ENCODE measurements at places on chromosomes 6 and 20.
A peak's percentile ranks its signal among the peaks of the same experiment; 100 is the strongest.

DNA sequence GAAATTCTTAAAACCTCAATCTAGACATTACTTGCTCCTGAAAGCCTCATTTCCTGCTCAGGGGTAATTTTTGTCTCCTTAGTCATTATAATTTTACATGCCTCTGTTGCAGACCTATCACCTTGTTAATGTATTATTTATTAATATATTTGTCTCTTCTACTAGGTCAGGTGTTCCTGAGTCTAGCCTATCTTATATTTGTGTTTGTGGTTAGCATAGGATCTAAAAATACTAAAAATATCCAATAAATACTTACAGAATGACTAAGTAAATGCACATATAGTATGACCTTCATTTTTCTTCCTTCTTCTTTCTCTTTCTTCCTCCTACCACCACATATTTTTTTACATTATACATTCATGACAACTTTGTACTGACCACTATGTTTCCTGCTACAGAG lies 268.9 kb upstream of the HS3ST5 start:
- DNase-seq: no peak

DNA sequence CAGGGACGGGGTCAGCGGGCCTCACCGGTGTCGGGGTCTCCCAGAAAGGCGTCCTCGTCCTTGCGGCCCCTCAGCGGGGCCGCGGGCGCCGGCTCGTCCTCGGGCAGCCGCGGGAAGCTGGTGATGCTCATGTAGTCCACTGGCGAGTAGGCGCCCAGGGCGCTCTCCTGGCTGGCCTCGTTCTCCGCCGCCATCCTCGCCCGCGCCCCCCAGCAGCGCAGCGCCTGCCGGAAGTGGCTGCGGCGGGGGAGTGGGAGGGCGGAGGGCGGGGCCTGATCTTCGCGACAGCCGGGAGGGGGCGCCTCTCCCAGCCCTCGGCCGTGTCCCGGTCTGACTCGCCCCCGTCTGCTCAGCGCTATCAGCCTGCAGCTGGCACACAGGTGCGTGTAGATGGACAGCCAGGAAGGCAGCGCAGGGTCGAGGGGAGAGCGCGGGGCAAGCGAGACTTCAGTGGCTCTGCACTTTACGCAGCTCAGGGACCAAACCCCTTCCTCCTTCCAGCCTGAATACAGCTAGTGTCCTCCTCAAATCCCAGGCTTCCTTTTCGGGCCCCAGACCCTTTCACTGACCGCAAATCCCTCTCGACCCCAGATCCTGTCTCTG lies at the start of gene GGT7:
GGT7 (minus strand) TSS at position 235 of the 603 bp plus-strand sequence; CDS start at position 194, 41 bp downstream.
- DNase-seq: peak; percentile 77

GRCh38 chr6:36912586-36912985 lies 26.8 kb downstream of the C6orf89 start:
- DNase-seq: peak; percentile 42

DNA sequence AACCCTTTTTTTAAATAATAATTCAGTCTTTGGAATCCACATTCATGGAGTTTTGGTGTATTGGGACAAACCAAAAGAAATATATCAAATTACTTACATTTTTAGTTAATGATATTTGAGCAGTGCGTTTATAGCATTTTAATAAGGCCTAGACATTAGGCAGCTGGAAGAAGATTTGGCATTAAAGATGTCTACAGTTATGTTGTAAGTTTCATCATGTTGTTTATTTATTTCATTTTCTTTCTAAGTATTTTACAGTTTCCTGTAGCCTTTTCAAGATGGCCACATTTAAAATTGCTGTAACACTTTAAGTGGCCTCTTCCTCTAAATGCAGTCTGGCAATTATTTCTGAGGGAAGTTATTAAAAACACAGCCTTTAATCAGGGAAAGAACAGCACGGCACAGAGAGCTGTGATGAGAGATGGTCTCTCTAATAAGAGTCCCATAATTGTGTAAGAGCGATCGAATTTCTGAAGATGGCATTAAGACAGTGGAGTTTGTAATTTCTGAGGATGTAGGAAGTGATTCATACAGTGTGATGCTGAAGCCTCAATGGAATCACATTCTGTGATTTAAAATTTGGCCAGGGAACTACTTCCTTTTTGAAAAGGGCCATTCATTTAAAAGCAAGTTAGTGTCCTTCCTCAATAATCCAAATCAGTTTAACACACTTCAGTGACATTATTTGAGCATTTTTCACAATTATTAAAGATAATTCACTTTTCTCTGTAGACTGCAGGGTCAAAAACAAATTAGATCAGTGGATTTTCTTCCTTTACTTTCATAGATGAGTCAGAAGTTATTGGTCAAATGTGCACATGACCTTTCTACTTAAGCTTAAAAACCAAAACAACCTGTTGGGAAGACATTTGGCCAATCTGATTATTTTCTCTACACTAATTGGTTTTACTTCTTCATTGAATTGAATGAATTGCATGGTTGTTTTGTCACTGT lies 52.4 kb upstream of the EDN3 start:
- DNase-seq: no peak

GRCh38 chr20:35702051-35702823 lies 3.0 kb downstream of the ROMO1 start:
- no peak for DNase-seq

DNA sequence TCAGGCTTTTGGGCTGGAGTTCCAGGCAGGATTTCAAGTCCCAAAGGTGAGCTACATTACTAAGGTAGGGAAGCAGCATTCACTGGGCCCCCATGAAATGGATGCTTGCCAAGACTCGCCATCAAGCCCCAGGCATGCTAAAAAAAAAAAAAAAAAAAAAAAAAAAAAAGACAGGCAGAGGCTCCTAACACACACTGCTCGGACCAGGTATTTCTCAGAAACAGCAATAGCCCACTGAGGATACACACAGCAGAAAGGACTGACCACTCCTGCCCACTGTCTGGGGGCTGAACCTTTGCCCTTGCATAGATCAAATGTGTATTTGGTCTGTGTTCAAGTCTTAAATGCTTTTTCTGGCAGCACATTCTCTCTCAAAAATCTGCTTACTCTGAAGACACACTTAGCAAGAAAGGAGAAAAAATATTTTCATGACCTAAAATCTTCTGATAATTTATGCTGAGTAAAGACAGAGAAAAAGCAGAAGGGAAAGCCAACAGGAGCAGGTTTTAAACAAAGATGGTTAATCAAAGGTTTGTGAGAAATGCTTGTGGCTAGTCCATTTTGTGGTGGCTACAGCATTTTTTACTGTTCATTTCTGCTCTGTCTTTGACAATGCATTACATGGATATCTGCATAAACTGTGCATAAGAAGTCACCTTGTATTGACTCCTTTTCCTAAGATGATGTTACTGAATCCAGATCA lies 37.9 kb upstream of the BEND6 start:
- no peak for DNase-seq

DNA sequence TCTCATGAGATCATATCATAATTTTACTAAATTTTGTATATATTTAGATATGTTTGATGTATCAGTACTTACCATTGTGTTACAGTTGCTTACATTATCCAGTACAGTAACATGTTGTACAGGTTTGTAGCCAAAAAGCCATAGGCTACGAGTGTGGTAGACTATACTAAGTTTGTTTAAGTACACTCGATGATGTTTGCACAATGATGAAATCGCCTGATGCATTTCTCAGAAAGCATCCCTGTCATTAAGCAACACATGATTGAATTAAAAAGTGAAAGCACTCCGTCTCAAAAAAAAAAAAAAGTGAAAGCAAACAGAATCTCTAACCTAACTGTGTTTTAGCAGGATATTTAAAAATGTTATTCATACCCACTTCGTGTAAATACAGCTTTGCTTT lies 104.9 kb upstream of the TFAP2D start:
- DNase-seq: no peak

- DNase-seq: no peak
Measured at GRCh38 chr20:16486532-16486931, 86.7 kb downstream of the KIF16B start.

DNA sequence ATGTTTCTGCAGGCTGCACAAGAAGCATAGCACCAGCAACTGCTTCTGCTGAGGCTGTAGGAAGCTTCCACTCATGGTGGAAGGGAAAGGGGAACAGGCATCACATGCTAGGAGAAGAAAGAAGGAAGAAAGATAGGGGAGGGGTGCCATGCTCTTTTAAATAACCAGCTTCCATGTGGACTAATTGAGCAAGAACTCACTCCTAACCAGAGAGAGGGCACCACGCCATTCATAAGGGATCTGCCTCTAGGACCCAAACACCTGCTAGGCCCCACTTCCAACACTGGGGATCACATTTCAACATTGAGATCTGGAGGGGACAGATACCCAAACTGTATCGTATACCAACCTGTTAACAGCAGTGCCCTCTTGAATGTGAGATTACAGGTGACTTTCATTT lies 46.9 kb upstream of the ARMC2 start:
- DNase-seq: no peak

DNA sequence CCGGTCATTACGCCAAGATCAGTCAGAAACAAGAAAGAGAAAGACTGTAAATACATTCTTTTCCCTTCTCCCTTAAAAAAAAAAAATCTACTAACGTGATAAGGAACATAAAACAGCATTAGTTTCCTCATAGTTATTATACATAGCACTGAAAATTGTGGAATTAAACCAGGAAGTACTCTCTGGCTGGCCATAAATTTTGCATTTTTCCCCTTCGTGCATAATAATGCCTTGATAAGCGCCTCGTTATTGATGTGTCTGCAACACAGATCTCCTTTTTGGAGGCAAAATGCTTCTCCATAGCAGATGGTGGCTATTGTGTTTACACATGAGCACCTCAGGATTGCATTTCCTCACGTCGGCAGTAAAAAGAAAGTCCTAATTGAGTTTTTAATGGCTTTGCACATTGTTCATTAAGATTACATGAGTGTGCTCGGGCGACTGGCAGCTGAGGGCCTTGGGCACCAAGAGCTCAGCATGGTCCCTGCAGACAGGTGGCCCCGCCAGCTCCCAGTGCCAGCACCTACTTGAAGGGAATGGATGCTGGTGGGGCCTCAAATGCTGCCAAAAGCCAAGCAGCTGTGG lies 394.5 kb downstream of the PTPRT start:
- DNase-seq: no peak

DNA sequence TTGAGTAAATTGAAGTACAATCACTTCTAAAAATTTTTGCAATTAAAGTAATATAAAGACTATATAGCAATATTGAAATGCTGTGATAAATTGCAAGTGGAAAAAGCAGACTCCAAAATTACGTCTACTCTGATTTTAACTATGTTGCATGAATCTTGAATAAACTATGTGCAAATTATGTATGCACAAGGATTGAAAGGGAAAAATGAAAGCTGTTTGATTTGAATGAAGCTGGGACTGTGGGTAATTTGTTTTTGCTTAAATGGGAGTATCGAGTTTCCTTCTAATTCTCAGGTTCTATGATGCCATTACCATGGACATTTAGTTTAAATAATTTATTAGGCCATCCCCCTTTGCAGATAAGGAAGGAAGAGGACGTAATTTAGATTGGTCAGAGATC lies 198.7 kb upstream of the MYLIP start:
- DNase-seq: no peak

DNA sequence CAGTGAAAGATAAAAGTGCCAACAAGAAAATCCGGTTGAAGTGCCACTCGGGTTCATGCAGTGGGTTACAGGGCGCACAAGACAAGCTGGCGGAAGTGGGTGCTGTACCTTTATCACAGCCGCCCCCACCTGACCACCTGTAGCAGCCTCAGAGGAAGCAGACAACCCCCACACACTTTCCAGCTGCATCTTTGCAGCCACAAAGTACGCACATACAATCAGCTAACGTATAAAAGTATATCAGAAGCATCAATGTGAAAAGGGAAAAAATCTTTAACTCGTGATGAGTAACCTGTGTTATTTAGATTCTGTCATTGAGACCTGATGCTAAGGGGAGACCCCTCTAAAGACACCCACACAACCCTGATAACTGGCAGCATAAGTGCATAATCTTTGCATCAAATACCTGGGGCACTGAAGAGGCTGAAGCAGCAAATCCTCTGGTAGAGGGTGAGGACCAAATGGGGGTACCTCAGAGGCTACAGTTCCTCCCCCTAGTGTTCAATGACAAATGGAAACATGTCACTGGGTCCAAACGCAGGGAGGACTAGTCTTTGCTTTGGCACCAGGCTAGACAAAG lies 22.1 kb downstream of the BACH2 start:
- DNase-seq: peak; percentile 94

DNA sequence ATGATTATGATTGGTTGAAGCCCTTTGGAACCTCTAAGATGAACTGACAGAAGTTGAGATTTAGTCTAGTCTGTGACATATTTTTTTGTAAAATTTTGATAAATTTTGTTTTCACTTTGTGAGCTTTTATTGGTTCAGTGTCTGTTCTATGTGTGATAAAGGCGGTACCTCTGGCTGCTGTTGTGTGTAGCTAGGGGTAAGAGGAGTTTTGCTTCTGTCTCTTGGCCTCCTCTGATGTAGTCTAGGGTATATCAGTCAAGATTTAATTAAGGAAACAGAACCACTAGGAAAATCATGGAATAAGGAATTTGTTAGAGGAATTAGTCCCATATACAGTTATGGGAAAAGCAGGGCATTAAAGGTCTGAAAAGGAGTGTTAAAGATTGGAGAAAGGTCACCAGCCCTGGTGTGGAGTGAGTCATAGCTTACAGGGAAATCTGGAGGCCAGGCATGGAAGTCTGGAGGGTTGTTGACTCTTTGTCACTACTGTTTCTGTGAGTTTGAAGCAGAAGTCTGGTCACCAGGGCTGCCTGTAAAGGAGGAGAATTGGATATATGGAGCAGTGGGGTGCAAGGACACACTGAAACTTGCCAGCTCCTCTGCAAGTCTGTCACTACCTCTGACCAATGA lies 28.5 kb downstream of the CDC5L start:
- DNase-seq: no peak

GRCh38 chr6:11815231-11815630 lies 36.6 kb upstream of the ADTRP start:
- DNase-seq: no peak
